ENCODE measurements at places on chromosomes 4 and X.

- no peak for DNase-seq
Observed at GRCh38 chr4:16140231-16140878, 56.5 kb upstream of the PROM1 start.

- DNase-seq, result no peak
Observed at GRCh38 chr4:166003811-166004210, 130.8 kb downstream of the TLL1 start.

- no peak for DNase-seq
Observed at GRCh38 chrX:154728431-154729190, 22.3 kb downstream of the GAB3 start.

GRCh38 chrX:21723084-21723483 lies 34.8 kb downstream of the SMPX start:
- no peak for DNase-seq

Measured in SW480 (cell line).